Fibroblast of lung (primary cell): ENCODE measurements at places on chromosomes 11 and 22. TPM values are rescaled to one million over a fixed set of nuclear protein-coding genes. Genes with fewer than 3 reads are reported as not detected.
A peak's percentile ranks its signal among the peaks of the same experiment; 100 is the strongest.

DNA sequence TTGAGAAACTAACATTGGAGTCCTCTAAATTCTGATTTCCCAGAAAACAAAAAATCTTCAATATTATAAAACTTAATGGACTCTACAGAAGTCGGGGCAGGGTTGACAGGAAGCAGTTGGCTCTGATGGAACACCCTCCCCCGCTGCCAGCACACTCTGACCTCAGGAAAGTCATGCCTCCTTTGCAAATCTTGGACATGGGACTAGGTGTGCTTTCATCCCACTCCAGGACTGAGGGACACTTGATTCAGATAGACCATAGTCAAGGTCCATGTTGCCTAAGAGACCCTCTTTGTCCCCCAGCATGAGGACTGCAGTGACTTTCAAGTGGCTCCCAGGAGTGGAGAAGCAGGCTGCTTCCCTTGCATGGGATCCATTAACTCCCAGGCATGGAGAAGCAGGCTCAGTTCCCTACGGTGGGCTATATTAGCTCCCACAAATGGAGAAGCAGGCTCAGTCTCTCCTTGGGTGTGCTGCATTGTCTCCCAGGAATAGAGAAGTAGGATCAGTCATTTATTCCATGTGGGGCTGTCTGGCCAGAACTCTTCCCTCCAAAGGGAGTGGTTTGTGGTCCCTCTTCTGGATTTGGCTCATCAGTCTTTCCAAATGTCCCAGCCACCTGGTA, 38.3 kb downstream of the C22orf31 start:
- no peaks in the 10 kb centered on the region for H3K4me1 ChIP-seq
- H3K27me3 ChIP-seq = no peaks in the 10 kb centered on the region
- no peak overlapping the region for H3K27ac ChIP-seq
- no peak overlapping the region for H3K4me3 ChIP-seq
- H3K36me3 ChIP-seq = no peaks in the 10 kb centered on the region

DNA sequence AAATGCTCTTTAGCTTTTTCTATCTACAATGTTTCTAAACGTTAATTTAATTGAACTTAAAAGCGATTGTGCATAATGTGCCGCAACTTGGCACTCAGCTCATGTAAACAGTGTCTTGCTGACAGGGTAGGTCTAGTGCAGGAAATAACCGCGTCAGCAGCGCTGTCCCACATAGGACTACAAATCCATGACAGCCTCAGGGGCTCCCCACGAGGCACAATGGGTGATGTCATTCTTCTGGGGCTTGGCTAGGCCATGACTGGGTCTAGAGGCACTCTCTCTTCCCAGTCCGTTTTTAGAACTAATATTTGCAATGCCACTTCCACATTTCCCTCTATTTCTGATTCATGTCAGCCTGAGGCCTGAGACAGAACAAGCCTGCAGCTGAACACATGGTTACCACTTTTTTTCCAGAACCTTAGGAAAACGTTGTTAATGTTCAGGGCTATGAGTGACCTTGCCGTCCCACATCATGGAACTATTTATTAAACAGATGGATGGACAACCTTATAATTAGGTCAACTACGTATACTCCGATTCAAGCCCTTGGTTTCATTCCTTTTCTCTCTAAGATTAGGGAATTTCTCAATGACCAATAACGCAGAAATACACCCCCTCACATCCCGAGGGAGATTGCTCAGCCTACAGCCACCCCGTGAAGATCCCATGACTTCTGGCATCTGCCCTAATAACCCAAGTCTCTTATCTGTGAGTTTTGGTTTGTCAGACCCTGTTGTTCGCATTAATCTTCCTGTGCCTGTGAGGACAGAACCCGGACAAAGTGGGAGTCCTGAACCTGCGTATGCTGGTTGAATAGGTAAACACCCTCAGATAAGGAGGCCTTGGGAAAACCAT, 19.4 kb upstream of the SNX32 start:
- H3K27me3 ChIP-seq = no peaks in the 10 kb centered on the region
- no peak overlapping the region for H3K27ac ChIP-seq
- H3K4me3 ChIP-seq = no peak overlapping the region
- H3K36me3 ChIP-seq = no peaks in the 10 kb centered on the region

DNA sequence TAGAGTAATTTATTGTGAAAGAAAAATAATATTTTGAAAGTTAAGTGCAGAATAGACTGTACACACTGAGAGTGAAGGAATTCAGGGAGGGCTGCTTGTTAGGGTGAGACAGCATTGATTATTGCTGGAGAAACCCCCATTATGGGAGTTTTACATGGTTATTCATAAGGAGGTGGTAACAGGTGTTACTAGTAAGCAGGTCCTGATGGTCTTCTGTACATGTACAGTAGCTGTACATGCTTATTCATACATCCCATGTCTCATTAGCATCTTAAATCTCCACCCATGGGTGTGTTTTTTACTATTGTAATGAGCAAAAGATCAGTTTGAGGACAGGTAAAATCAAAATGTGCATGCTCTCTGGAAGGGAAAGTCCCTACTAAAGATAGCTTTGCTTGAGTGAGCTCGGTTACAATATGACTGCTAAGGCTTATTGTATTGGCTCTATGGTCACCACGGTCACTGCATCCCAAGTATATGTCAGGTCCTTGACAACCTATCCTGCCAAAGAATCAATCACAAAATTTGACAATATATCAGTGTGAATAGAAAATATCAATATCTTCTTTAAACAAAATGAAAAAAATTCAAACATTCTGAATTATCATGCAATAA, 6.2 kb downstream of the KDM4F start:
- no peaks in the 10 kb centered on the region for H3K4me1 ChIP-seq
- no peak for DNase-seq
- no peak overlapping the region for H3K27ac ChIP-seq
- no peaks in the 10 kb centered on the region for H3K36me3 ChIP-seq
- H3K27me3 ChIP-seq = peaks cover 3% of the 10 kb centered on the region

DNA sequence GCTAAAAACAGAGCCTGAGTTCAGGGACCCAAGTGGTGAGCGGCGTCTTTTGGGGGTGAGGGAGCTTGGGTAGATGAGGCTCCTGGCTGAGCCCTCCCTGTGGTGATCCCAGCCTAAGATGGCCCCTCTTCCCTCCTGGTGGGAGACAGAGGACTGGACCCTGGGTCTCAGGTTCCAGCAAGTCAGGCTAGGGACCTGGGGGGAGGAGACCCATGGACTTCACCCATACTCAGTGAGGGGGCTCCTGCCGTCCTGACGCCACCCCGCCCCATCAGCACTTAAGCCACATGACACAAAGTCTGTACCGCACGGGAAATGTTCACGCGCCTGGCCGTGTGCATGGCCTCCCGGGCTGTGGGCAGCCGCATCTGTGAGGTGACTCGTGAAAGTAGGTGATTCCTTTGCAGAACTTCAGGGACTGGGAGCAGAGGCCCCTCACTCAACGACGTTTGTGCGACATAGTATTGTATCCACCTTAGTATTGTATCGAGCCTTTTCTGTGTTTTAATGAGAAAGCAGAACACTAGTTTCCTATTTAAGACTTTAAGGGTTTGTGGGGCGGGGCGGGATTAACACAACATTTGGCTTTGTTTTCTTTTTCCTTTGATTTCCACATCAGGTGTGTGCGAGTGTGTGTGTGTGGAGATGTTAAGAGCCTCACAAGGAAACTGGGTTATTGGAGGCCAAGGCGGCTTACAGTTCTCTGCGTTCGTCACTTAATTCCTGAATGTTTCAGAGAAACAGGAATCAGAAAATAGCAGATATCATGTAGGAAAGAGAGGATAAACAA, 18.4 kb upstream of the TMEM191C start:
- peaks cover 14% of the 10 kb centered on the region for H3K36me3 ChIP-seq
- no peak for DNase-seq
- no peak overlapping the region for H3K4me3 ChIP-seq
- H3K27me3 ChIP-seq = no peaks in the 10 kb centered on the region
- no peaks in the 10 kb centered on the region for H3K4me1 ChIP-seq

- no peak overlapping the region for H3K27ac ChIP-seq
- H3K36me3 ChIP-seq = no peaks in the 10 kb centered on the region
- H3K4me1 ChIP-seq = no peaks in the 10 kb centered on the region
These were observed 25.6 kb downstream of the OR2AG2 start for GRCh38 chr11:6746086-6746618.

CCDC81 gene
- 0.26 and 0.66 TPM in 2 replicates for total RNA-seq

GRAP2 gene
- not detected in 2 replicates for total RNA-seq

TMPRSS13 gene
- total RNA-seq = not detected in 2 replicates

GRCh38 chr11:16989554-16989953, 24.7 kb downstream of the PLEKHA7 start:
- H3K27me3 ChIP-seq = peaks cover 4% of the 10 kb centered on the region
- no peak overlapping the region for H3K4me3 ChIP-seq
- no peaks in the 10 kb centered on the region for H3K36me3 ChIP-seq

- no peak overlapping the region for H3K4me3 ChIP-seq
- no peaks in the 10 kb centered on the region for H3K4me1 ChIP-seq
- no peak for DNase-seq
- no peaks in the 10 kb centered on the region for H3K36me3 ChIP-seq
These were observed 34.9 kb downstream of the RSPH14 start for GRCh38 chr22:23106906-23107367.

GRCh38 chr11:75248924-75249256, 8.3 kb downstream of the TPBGL start:
- H3K27me3 ChIP-seq = peaks cover 11% of the 10 kb centered on the region
- H3K36me3 ChIP-seq = no peaks in the 10 kb centered on the region
- no peak overlapping the region for H3K27ac ChIP-seq

DNA sequence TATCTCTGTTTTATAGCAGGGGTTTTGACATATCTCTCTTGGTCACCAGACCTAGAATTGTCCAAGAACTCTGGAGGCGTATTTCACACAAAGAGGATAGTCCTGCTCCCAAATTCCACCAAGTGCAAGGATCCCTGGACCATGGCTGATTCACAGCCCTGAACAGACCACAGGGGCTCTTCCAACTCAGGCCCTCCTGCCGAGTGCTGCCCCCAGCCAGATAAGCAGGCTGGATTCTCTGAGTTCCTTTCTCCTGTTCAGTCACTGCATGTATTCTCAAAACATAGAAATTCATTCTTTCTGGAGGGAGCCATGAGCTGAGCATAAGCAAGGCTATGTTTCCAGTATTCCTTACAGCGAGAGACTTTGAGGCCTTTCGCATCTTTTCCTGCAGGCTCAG, 13.4 kb upstream of the PLEKHB1 start:
- H3K4me3 ChIP-seq = no peak overlapping the region
- DNase-seq = peak; percentile 23
- peaks cover 7% of the 10 kb centered on the region for H3K27me3 ChIP-seq
- no peaks in the 10 kb centered on the region for H3K4me1 ChIP-seq

NECTIN1 gene
- total RNA-seq = 2.8 and 3.3 TPM in 2 replicates

DNA sequence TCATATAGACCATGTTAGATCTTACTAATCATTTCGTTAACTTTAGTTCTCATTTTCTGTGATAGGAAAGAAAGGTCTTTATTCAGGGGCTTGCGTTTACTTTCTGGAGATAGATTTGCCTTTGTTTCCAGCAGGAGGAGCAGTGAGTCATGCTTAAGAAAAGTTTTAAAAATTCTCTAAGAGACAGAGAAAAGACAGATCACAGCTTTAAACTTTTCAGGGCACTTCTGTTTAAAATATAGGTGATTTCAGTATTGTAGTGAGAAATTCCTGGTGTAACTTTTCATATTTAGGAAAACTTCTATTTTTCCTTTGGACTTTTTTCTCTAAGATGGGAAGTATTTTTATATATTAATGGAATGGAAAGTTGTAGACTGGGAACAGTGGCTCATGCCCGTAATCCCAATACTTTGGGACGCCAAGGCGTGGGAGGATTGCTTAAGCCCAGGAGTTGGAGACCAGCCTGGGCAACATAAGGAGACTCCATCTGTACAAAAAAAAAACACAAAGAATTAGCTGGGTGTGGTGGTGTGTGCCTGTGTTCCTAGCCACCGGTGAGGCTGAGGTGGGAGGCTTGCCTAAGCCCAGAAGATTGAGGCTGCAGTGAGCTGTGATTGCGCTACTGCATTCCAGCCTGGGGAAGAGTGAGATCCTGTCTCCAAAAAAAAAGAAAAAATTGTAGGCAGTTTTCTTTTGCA, 60.3 kb downstream of the ATXN10 start:
- no peaks in the 10 kb centered on the region for H3K27me3 ChIP-seq
- DNase-seq = peak; percentile 52
- no peak overlapping the region for H3K27ac ChIP-seq
- H3K36me3 ChIP-seq = peaks cover 1% of the 10 kb centered on the region
- no peak overlapping the region for H3K4me3 ChIP-seq

SEPTIN5 gene
- 19.8 and 25.8 TPM in 2 replicates for total RNA-seq
